A549 treated with ZK216348 at 1 μM for 4 hours (cell line): ENCODE measurements at places on chromosomes 4 and X. TPM values are rescaled to one million over a fixed set of nuclear protein-coding genes. Genes with fewer than 3 reads are reported as not detected.

Gene ARX
- 0.45 to 0.74 TPM (median 0.52 TPM) in 5 replicates for total RNA-seq

Gene RASGEF1B
- not detected in 5 replicates for total RNA-seq

Gene GPAT3
- total RNA-seq, result 33.4 to 37.4 TPM (median 34.3 TPM) in 5 replicates

Gene GPRASP1
- total RNA-seq, result 0.22 to 0.42 TPM (median 0.34 TPM) in 5 replicates

Gene VCX3B
- total RNA-seq, result 0.20 TPM in 1 of 5 replicates, not detected in the others

Gene ADAM29
- total RNA-seq, result not detected in 5 replicates

Gene IBSP
- total RNA-seq, result not detected in 5 replicates

Gene GRID2
- total RNA-seq, result not detected in 5 replicates

Gene SPANXA2
- total RNA-seq, result 0.23 to 0.46 TPM in 2 of 5 replicates, not detected in the others

Gene GPC3
- not detected in 5 replicates for total RNA-seq

Gene TENM3
- 1.6 to 2.9 TPM (median 1.7 TPM) in 5 replicates for total RNA-seq

Gene MAGEA3
- total RNA-seq, result 2.5 to 3.5 TPM (median 2.7 TPM) in 5 replicates

Gene IL2
- not detected in 5 replicates for total RNA-seq

Gene VEGFD
- 0.20 to 0.58 TPM (median 0.47 TPM) in 5 replicates for total RNA-seq

Gene NSG1
- 3.2 to 6.3 TPM (median 4.5 TPM) in 5 replicates for total RNA-seq

Gene CORIN
- total RNA-seq, result not detected in 5 replicates

Gene HTN1
- not detected in 5 replicates for total RNA-seq

Gene SHOX
- total RNA-seq, result not detected in 5 replicates

Gene PPARGC1A
- total RNA-seq, result 0.05 to 0.11 TPM in 2 of 5 replicates, not detected in the others

Gene USP51
- 0.32 to 0.78 TPM (median 0.59 TPM) in 5 replicates for total RNA-seq

Gene COL4A6
- total RNA-seq, result 13.2 to 17.1 TPM (median 15.8 TPM) in 5 replicates

Gene FAM133A
- 0.62 to 1.0 TPM (median 0.85 TPM) in 5 replicates for total RNA-seq

Gene GSX2
- total RNA-seq, result not detected in 5 replicates

Gene ODAM
- not detected in 5 replicates for total RNA-seq

Gene DCX
- not detected in 5 replicates for total RNA-seq

Gene FGG
- total RNA-seq, result 5.1 to 8.0 TPM (median 5.5 TPM) in 5 replicates

Gene CT45A10
- 0.33 TPM in 1 of 5 replicates, not detected in the others for total RNA-seq

Gene VSIG1
- total RNA-seq, result 0.33 to 0.59 TPM (median 0.47 TPM) in 5 replicates

Gene PABPC1L2A
- total RNA-seq, result not detected in 5 replicates

Gene DGAT2L6
- total RNA-seq, result not detected in 5 replicates

Gene MAP3K15
- 1.7 to 2.6 TPM (median 2.1 TPM) in 5 replicates for total RNA-seq

Gene ARAP2
- total RNA-seq, result 0.34 to 1.1 TPM (median 0.65 TPM) in 5 replicates

Gene TMEM156
- total RNA-seq, result 15.7 to 27.8 TPM (median 18.8 TPM) in 5 replicates

Gene SMIM43
- 0.13 to 0.33 TPM (median 0.25 TPM) in 4 of 5 replicates, not detected in the other for total RNA-seq

Gene FREM3
- not detected in 5 replicates for total RNA-seq

Gene NKRF
- 14.9 to 19.6 TPM (median 17.0 TPM) in 5 replicates for total RNA-seq

Gene PFKFB1
- 0.11 to 0.20 TPM (median 0.19 TPM) in 3 of 5 replicates, not detected in the others for total RNA-seq

Gene GLRA3
- not detected in 5 replicates for total RNA-seq

Gene CXorf65
- not detected in 5 replicates for total RNA-seq

Gene CLIC2
- 0.11 to 0.20 TPM (median 0.12 TPM) in 3 of 5 replicates, not detected in the others for total RNA-seq

Gene TSPAN7
- 2.3 to 3.6 TPM (median 2.7 TPM) in 5 replicates for total RNA-seq

Gene SNX25
- total RNA-seq, result 5.8 to 8.3 TPM (median 8.2 TPM) in 5 replicates

Gene MAGEA2B
- 0.12 to 0.21 TPM in 2 of 5 replicates, not detected in the others for total RNA-seq
